ENCODE measurements at places on chromosomes 7 and 10.

DNA sequence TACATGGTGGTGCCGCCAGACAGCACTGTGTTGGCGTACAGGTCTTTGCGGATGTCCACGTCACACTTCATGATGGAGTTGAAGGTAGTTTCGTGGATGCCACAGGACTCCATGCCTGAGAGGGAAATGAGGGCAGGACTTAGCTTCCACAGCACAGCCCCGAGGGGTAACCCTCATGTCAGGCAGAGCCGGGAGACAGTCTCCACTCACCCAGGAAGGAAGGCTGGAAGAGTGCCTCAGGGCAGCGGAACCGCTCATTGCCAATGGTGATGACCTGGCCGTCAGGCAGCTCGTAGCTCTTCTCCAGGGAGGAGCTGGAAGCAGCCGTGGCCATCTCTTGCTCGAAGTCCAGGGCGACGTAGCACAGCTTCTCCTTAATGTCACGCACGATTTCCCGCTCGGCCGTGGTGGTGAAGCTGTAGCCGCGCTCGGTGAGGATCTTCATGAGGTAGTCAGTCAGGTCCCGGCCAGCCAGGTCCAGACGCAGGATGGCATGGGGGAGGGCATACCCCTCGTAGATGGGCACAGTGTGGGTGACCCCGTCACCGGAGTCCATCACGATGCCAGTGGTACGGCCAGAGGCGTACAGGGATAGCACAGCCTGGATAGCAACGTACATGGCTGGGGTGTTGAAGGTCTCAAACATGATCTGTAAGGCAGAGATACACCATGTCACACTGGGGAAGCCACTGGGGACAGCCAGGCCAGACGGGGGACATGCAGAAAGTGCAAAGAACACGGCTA is 104.6 kb upstream of the TNRC18 start:
- DNase-seq = no peak

DNA sequence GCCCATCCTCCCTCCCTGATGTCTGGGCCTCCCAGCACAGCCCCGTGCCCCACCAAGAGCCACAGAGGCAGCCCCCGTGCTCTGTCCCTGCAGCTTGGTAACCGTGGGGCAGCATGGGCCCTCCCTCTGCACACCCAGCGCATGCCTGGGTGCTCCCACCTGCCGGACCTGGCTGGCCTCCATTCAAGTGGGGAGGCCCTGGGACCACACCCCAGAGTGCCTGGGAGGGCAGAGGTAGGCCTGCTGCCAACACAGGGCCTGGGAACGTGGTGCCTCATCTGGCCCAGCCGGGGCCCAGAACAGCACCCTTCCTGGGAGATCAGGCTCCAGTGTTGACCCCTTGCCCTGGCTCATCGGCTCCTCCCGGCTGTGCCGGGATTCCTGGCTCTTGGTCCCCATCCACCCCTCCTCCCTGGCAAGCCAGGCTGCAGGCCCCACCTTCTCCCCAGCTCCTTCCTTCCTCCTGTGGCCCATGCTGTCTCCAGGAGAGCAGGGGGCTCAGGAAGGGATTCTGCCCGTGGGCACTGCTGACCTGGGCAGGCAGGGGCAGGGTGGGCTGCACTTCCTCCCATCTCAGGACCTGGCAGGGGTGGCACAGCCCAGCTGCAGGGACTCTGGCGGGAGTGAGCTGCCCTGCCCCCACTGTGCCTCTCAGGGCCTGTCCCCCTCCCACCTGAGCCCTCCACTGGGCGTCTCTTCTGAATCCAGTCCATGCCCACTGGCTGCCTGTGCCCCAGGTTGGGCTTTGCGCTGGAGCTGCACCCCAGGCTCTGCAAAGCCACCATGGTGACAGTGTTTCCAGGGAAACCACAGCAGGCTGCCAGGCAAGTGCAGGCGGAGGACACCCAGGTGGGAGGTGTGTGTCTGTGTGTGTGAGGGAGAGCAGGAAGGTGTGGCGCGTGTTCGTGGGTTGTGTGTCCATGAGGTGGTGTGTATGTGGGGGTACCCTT is 32.6 kb downstream of the PWWP2B start:
- DNase-seq = no peak

- no peak for DNase-seq
Measured at GRCh38 chr7:155222573-155222972, 75.1 kb upstream of the INSIG1 start.

DNA sequence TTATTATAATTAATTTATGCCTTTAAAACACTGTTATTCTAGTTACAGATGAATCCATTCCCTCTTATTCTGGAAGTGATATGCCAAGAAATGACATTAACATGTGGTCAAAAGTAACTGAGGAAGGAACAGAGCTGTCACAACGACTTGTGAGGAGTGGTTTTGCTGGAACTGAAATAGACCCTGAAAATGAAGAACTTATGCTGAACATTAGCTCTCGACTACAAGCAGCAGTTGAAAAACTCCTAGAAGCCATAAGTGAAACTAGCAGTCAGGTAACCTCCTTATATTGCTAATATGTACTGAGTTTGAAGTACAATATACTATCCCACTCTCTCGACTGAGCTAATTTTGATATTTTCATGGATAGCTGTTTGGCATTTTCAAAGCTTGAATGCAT is 81.6 kb downstream of the CYP51A1 start:
- no peak for DNase-seq

- no peak for DNase-seq
Measured at GRCh38 chr7:77685233-77685632, 11.0 kb upstream of the RSBN1L start.

GRCh38 chr10:114012650-114013049 is 31.0 kb upstream of the ADRB1 start:
- DNase-seq = no peak

All from GM12892 (cell line).